CD4-positive, alpha-beta T cell treated with Interleukin-17A for 4 hours (primary cell): ENCODE measurements at places on chromosomes 11 and 22.

- DNase-seq, result no peak
These were observed 9.4 kb upstream of the FBLN1 start for GRCh38 chr22:45493286-45493771.

DNA sequence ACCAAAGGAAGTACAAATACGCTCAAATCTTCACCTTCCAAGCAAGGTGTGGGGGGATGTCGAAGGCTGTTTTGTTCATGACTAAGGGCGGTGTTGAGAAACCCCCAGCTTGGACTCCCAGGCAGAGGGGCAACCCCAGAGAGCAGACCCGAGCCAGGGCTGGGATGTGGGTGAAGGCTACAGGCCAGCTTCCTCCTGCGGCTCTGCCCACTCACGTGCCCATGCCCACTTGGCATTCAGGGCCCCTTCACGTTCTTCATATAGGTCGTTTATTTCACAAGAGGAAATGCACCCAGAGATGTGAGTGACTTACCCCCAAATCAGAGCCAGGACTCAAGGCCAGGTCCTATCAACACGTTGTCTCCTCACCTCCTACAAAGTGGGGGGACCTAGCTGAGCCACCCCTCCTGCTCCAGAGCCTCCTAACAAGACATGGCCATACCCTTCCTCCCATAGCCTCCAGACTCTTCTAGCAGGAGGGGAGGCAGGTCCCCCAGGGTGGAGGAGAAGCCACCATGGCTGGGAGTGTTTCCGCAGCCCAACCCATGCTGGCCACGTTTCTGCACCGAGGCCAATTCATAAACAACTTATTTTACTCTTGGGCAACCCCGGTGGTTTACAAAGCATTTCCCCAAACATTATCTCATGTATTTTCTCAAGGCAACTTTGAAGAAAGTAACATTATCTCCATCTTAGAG lies 22.0 kb downstream of the TMEM184B start:
- no peak for DNase-seq

GRCh38 chr11:63556404-63557013 lies 6.7 kb downstream of the PLAAT2 start:
- DNase-seq, result no peak

GRCh38 chr11:105937331-105937730 lies 84.7 kb downstream of the MSANTD4 start:
- DNase-seq, result no peak

DNA sequence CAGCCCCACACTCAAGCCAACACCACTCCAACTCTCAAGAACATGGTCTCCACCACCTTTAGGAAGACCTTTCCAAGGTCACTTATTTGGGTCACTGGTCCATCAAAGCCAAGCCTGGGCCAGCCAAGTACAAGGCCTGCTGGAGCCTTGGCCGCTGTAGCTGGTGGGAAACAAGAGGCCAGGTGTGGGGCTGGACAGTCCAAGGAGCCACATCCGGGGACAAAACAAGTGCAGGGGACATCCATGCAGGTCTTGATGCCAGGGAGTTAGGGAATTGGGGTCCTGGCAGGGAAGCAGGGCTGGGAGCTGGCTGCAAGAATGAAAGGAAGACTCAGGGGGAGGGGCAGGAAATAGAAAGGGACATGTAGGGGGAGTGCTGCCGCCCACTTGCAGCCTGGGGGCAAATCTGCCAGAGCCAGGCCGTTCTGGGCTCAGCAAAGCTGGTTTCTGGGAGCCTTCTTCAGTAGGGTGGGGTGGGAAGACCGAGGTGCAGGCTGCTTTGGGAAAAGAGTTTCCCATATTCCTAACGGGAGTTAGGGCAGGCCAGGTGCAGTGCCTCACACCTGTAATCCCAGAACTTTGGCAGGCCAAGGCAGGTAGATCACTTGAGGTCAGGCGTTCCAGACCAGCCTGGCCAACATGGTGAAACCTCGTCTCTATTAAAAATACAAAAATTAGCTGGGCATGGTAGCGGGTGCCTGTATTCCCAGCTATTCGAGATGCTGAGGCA lies 69.5 kb upstream of the ATXN10 start:
- no peak for DNase-seq

GRCh38 chr22:28711341-28711740 lies 30.3 kb downstream of the CHEK2 start:
- DNase-seq, result no peak

- no peak for DNase-seq
These were observed 110.2 kb downstream of the MYO18B start for GRCh38 chr22:25852223-25852622.

DNA sequence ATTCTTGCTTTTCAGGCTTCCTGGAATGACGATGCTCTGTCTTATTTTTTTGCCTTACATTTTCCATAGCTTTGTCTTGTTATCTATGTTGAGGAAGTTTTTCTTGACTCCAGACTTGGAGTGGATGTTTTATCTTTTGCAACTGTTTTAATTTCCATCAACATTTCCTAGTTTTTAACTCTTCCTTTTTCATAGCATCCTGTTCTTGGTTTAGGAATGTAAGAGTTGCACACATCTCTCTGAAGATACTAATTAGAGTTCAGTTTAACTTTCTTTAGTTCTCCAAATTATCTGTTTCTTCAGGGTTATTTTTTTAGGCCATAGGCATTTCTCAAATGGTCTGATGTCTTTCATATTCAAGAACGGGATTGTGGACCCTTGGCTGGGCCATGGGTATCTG lies 10.4 kb downstream of the CLDN5 start:
- no peak for DNase-seq

GRCh38 chr11:123942413-123942812 lies 1.2 kb downstream of the OR6T1 start:
- DNase-seq, result no peak

GRCh38 chr11:19208959-19209546 lies 7.3 kb upstream of the CSRP3 start:
- DNase-seq, result no peak

- no peak for DNase-seq
These were observed 79.8 kb upstream of the CNTN5 start for GRCh38 chr11:98940913-98941312.

DNA sequence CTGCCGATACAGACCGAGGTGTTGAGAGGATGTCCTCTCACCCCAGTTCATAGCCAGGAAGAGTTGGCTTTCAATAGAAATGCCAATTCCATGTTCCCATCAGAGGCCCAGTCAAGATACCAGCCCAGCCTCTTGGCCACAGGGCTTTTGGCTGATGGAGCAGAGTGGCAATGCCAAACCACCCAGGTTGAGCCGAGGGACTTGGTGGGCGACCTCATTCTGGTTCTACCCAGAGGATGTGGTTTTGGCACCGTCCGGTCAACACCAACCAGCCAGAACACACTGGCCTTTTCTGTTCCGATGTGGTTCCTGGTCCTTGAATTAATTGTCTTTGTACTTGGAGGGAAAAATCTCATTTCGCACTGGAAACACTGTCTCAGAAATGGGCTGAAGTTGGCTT lies 60.5 kb downstream of the COMMD9 start:
- DNase-seq, result no peak

DNA sequence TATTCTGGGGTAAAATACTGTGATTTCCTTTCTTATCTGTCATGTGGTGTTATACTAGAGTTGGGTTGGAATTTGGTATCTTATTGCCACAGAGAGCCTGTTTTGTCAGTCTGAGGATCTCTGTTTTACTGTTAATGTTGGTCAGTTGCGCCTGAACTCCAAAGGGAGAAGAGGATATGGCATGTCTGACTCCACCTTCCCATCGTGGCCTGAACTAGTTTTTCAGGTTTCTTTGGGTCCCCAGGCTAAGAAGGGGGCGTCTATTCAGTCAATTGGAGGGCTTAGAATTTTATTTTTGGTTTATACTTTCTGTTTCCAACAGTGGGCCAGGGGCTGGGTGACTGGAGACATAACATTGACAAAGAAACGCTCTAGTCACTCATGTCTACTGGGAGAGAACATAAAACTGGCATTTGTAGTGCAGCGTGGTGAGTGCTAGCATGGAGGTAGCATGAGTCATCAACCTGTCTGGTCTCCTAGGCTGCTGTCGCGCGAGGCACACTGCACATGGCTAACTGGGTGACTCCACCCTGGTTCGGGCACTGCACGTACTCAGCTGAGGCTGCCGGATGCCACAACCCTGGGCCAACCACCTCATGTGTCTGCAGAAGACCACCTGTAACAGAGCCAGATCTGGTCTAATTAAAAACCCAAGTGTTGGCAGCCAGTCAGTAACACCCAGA lies 120.1 kb upstream of the OR9Q1 start:
- DNase-seq, result peak; percentile 12

- DNase-seq, result no peak
These were observed 13.1 kb upstream of the RPL3 start for GRCh38 chr22:39332441-39333064.

GRCh38 chr11:46475926-46476545 lies 84.5 kb upstream of the CHRM4 start:
- DNase-seq, result no peak

GRCh38 chr11:1369371-1370005 lies 20.2 kb upstream of the BRSK2 start:
- no peak for DNase-seq

GRCh38 chr11:693887-694562 lies 997 bp downstream of the DEAF1 start:
- no peak for DNase-seq

GRCh38 chr11:69467646-69468045 lies 13.8 kb upstream of the LINC01488 start:
- no peak for DNase-seq

DNA sequence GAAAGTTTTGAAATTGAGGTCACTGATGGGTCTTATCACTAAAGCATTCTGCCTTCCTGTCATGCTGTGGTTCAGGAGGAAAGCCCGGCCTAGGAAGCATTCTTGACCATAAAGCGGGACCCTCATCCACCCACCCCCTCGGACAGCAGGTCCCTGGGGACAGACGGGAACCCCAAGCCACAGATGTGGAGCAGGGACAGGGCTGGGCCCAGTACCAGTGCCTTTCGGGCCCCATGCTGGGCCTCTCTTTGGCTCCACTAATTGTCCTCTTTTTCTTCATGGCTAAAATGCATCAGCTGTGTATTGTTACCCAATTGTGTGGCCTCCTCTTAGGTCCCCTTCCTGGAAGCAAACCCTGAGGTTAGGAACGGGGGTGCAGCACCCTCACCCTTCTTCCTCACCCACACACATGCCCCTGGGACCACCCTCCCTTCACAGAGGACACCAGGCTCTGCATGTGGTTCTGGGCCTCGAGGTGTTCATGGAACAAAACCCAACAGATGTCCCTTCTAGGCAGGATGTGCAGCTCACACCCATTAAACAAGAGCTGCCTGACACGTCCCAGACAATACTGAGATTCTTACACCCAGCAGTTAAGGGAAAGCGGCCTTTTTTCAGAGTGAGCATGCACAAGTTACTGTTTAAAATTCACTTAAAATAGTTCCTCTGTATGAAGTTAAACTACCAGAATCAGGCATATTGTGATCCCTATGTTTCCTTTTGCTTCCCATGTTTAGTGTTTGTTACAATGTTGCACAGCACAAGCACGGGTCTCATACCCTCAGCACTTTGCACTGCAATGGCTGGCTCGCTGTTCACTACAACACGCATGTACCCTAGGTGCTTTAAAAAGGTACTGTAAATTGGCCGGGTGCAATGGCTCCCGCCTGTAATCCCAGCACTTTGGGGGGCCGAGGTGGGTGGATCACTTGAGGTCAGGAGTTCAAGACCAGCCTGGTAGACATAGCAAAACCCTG lies 807.6 kb downstream of the BRD1 start:
- no peak for DNase-seq
